ENCODE measurements at places on chromosomes 7 and 10.

- DNase-seq, result no peak
Observed at GRCh38 chr7:41586931-41587640, 115.8 kb downstream of the INHBA start.

GRCh38 chr7:1062296-1063294 is 18.2 kb downstream of the GPR146 start:
- peak; percentile 76 for DNase-seq

DNA sequence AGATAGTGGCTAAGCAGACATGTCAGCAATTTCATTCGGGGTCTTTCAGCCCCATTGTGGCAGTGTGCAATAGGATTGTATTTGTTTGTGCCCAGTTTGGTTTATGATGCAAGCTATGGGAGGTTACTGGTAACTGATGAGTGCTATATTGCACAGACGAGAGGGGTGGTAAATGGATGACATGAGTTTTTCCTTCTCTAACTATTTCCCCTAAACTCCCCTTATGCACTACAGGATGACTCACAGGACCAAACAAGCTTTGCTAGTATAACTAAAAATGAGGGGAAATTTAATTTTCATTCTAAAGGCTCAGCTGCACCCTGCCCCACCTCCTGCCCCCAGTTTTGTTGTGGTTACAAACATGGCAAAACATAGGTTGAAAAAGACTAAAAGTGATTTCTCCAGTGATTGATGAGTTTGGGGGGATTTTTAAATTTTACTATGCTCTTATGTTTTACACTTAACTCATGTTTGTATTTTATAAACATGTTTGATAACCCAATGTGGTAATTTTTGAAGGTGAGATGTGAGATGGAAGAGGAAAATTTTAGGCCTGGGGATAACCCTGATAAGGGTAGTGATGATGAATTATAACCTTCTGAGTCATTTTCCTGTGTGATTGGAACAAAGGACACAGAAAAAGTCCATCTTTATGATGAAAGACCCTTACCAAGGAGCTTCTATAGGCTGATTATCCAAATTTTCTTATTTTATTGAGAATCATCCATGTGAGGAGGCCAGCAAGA is 60.8 kb upstream of the NAMPT start:
- DNase-seq, result peak; percentile 94

DNA sequence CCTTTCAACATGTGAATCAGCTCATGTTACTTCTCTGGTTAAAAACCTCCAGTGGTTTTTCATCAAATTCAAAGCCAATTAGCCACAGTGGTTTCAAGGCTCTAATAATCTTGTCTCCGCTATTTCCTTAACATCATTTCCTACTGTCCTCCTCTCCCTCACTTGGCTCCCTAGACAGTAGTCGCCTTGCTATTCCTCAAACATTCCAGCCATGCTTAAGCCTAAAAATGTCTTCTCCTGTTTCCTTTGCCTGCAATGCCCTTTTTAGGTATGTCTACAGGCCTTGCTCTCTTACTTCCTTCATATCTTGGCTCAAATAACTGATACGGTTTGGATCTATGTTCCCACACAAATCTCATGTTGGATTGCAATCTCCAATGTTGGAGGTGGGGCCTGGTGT is 779.4 kb upstream of the LRRN3 start:
- no peak for DNase-seq

DNA sequence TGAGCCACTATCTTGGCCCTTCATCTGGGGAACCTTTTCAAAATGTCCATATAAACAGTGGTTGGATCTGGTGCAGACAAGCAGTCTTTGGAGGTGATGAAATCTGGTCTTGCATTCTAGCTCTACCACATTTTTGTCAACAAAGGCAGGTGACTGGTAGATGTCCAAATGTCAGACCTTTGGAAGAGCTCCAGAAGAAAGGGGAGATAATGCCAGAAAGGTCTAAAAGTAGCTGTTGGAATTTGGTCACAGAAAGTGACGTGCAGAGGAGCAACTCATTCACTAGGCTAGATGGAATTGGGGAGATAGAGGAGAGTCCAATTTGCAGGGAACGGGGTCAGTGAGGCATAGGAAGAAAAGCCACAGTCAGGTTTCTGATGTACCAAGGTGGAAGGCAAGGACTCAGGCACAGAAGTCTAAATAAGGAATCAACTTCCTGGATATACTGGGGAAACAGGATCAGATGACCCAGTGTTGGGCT is 36.4 kb upstream of the WAC start:
- no peak for DNase-seq

GRCh38 chr10:126927799-126928198 is 22.6 kb downstream of the DOCK1 start:
- DNase-seq, result no peak

DNA sequence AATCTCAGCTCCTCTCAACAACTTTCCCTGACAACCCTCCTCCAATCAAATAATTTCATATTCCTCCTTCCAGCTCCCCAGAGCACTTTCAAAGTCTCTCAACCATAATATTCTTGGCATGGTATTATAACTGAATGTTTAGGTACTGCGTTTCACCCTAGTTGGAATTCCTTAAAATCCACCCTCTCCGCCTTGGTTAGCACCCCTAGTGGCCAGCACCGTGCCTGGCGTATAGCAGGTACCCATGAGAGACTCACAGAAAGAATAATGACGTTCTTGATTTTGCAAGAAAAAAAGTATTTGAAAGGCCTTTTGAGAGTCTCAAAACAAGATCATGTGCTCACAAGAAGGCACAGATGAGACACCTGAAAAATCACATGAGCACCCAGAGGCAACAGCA is 50.9 kb downstream of the GLI3 start:
- no peak for DNase-seq

DNA sequence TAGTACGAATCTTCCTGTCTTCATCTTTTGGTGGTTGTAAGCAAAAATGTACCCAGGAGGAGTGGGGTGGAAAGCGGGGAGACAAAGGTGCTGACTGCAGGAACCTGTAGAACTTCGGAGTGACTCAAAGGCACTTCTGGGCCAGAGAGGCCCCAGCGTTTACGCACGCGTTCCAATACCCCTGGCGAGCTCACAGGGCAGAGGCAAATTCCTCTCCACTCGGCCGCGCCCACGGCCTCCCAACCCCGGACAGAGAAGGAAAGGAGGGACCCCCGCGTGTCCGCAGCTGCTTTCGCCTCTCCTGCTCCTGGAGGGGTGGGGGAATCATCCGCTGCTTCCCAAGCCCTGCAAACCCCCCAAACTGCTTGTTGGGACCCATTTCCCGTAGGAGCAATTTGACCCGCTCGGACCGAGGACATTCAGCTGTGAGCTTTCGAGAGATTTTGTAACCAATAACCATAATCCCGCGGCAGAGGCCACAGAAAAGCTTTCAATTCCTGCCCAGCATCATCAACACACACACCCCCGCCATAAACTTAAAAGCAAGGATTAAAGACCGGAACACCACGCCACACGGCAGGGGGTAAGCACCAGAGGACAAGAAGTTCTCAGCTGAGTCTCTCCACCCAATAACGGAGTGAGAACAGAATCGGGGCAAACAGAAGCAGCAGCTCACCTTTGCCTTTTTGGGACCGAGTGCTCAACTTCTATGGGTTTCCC is 2.3 kb downstream of the IGF2BP3 start:
- no peak for DNase-seq

Measured in CD14-positive monocyte (primary cell).